GM04503 (cell line): ENCODE measurements at places on chromosomes 5 and 9.

- DNase-seq: peak; percentile 92
These were observed 202.7 kb upstream of the CDKN2B start for GRCh38 chr9:22211588-22212360.

DNA sequence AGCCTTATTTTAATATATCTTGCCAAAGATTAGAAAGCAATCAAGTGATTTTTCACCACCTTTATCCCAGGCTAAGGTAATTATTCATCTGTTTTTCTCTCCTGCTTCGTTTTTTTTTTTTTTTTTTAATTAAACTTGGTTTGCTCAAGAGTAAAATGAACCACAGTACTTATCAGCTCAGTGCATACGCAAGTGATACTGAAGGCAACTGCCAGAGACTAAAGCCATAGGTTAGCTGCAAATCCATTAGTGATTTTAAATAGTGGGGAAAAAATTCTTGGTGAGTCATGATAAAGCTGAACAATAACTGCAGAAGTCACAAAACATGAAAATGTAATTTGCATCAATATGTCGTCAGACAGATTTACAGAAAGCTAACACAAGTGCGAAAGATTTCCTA, 829.1 kb downstream of the PTPRD start:
- DNase-seq: no peak

GRCh38 chr5:91103353-91104061, 279.6 kb downstream of the ARRDC3 start:
- DNase-seq: peak; percentile 37

DNA sequence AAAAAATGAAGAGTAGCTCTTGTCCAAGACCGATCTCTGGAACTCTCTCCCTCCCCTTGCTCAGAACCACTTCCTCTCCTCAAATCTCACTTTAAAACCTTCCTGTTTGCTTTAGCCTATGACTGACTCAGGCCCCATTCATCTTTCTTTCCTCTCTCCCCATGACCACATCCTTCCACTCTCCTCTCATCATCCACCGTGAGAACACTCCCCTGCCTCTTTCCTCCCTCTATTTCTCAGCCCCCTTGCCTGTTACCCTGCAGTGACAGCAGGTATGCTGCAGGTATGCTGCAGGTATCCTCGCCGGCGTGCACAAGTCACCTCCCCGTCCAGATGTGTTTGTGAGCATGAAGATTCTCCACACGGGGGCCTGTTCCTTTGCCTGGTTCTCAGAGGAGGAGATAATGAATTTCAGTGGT, 505.3 kb downstream of the CCDC171 start:
- DNase-seq: no peak

GRCh38 chr9:88691091-88691490, 156.1 kb downstream of the NXNL2 start:
- DNase-seq: no peak
